Osteoblast (primary cell): ENCODE measurements at places on chromosomes 12 and 14. TPM values are rescaled to one million over a fixed set of nuclear protein-coding genes. Genes with fewer than 3 reads are reported as not detected.

ETV6 gene
- 16.3 and 18.3 TPM in 2 replicates for total RNA-seq

DNA sequence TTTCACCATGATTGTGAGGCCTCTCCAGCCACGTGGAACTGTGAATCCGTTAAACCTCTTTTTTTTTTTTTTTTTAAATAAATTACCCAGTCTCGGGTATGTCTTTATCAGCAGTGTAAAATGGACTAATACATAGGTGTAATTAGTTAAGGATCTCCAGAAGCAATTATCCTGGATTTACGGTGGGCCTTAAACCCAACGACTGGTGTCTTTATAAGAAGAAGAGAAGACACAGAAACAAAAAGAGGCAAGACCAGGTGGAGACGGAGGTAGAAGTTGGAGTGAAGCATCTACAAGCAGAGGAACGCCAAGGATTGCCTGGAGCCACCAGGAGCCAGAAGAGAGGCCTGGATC lies 114.6 kb upstream of the MAP1LC3B2 start:
- DNase-seq = no peak
- H3K27ac ChIP-seq = no peak overlapping the region
- no peaks in the 10 kb centered on the region for H3K4me1 ChIP-seq

NPAS3 gene
- total RNA-seq = 0.59 and 0.72 TPM in 2 replicates

DTX1 gene
- under 0.01 TPM in 2 replicates for total RNA-seq

SLC8A3 gene
- total RNA-seq = under 0.01 TPM in 2 replicates

GRCh38 chr12:21677622-21678277 lies 20.1 kb upstream of the LDHB start:
- H3K27ac ChIP-seq = no peak overlapping the region
- peaks cover 8% of the 10 kb centered on the region for H3K27me3 ChIP-seq
- DNase-seq = peak; percentile 86

DNA sequence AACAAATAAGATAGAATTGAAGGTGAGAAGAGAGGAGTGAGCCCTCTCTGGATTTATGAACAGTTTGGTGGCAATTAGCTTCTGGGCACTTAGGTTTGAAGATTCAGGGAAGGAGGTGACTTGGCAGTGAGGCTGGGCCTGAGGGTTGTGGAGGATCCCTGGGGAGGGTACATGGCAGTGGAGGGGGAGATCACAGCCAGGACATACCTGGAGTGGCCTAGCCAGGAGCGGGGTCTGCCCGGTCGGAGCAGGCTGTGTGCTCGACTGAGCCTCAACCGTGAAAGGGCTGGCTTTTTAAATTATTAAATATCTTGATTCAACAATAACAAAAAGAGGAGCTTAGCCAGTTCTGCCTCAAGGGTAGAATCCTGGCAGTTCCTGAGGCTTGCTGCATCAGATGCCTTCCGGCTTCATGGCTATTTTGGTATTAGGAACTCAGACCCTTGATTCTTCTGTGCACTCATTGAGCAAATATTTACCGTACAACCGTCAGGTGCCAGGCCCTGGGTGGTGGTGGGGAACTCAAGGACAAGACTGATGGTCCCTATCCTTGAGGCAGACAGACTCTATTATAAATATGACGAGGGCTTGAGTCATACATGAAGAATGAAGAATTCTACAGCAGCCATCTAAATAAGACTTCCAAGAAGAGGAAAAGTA lies 73.4 kb downstream of the SPTB start:
- H3K27me3 ChIP-seq = no peaks in the 10 kb centered on the region
- H3K27ac ChIP-seq = peak overlapping the region; percentile 78
- peak; percentile 90 for DNase-seq
- H3K4me1 ChIP-seq = peaks cover 23% of the 10 kb centered on the region
- H3K4me3 ChIP-seq = peak overlapping the region; percentile 9

DNA sequence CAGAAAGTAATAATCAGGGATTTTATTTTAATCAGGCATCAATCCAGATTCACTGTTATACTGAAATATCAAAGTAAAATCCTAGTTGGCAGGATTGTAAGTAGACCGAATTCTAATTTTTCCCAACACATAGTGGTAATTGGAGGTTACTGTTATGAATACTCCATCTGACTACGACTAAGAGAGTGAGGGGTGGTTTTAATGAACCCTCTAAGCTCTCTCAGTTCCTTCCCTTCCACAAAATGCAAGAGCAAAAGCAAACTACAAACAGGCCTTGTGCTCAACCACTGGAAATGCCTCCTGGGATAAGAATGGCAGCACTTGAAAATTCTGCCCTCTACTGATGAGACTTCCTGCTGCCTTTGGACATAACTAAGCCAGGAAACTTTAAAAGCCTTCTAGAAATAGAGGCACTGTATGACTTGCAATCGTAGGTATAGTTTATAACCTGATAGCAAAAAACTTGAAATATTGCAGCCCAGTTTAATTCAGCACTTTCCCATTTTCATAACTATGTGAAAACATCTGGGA lies 184.8 kb downstream of the SLC16A7 start:
- no peaks in the 10 kb centered on the region for H3K4me1 ChIP-seq

DNA sequence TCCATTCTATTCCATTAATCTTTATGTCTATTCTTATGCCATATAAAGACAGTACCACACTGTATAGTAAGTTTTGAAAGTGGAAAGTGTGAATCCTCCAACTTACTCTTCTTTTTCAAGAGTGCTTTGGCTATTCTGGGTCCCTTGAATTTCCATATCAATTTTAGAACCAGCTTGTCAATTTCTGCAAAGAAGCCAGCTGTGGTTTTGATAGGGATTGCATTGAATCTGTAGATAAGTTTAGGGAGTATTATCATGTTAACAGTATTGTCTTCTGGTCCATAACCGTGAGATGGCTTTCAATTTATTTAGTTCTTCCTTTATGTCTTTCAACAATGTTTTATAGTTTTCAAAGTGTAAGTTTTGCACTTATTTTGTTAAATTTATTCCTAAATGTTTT lies 34.2 kb upstream of the GCH1 start:
- no peaks in the 10 kb centered on the region for H3K36me3 ChIP-seq
- DNase-seq = no peak
- no peak overlapping the region for H3K27ac ChIP-seq
- H3K27me3 ChIP-seq = no peaks in the 10 kb centered on the region
- H3K4me1 ChIP-seq = no peaks in the 10 kb centered on the region
- H3K4me3 ChIP-seq = no peak overlapping the region

GRCh38 chr12:131367983-131368667 lies 342.8 kb upstream of the SFSWAP start:
- no peaks in the 10 kb centered on the region for H3K36me3 ChIP-seq
- peak; percentile 62 for DNase-seq
- no peak overlapping the region for H3K27ac ChIP-seq
- H3K4me1 ChIP-seq = no peaks in the 10 kb centered on the region
- H3K4me3 ChIP-seq = no peak overlapping the region

DNA sequence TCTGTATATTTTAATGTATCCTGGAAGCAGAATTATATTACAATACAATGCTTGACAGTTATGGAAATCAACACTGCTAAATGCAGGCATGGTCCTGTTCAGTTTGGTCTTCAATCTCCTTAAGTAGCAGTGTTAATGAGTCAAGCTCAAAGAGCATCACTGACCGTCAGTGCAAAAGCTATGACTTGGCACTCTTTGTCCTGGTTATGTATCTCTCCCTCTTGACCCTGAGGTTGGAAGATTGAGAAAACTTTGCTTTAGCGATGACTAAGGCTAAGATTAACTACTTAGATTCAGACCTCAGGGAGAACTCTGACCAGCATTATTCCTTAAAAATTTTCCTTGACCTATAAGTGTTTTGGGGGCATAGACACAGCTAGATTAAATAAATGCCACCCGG lies 10.9 kb downstream of the CLEC7A start:
- H3K36me3 ChIP-seq = no peaks in the 10 kb centered on the region
- H3K27ac ChIP-seq = no peak overlapping the region
- no peak overlapping the region for H3K4me3 ChIP-seq

TDRD9 gene
- total RNA-seq = 0.29 and 1.1 TPM in 2 replicates

DNA sequence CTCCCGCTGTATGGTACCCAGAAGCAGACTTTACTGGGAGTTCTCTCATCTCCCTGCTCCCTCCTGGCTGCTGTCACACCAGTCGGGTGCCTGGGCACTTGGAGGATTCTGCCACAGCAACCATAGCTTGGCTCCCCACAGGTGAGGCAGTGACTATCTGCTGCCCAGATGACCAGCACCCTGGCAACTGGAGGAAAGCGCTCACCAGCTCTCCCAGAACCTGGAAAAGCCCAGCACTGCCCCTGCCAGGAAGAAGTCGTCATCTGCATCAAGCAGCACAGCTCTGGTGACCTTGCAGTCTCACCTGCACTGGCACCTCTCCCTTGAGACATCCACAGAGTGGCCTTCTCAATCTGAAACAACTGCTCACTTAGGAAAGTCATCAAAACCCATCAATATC lies 31.9 kb upstream of the TC2N start:
- H3K27me3 ChIP-seq = no peaks in the 10 kb centered on the region
- H3K4me1 ChIP-seq = peaks cover 21% of the 10 kb centered on the region
- H3K27ac ChIP-seq = no peak overlapping the region
- H3K4me3 ChIP-seq = no peak overlapping the region

- H3K4me1 ChIP-seq = no peaks in the 10 kb centered on the region
- no peaks in the 10 kb centered on the region for H3K27me3 ChIP-seq
- H3K36me3 ChIP-seq = no peaks in the 10 kb centered on the region
- DNase-seq = no peak
Observed at GRCh38 chr14:47435331-47435965, 240.0 kb downstream of the MDGA2 start.

GRCh38 chr12:67993143-67993542 lies 3.9 kb downstream of the IFNG-AS1 start:
- no peak overlapping the region for H3K27ac ChIP-seq
- no peaks in the 10 kb centered on the region for H3K36me3 ChIP-seq
- H3K27me3 ChIP-seq = peaks cover 6% of the 10 kb centered on the region
- no peak for DNase-seq
- H3K4me3 ChIP-seq = no peak overlapping the region
- no peaks in the 10 kb centered on the region for H3K4me1 ChIP-seq

PRICKLE1 gene
- total RNA-seq = 13.0 and 14.7 TPM in 2 replicates

TEX52 gene
- total RNA-seq = not detected in 2 replicates

GRCh38 chr12:131456301-131457027 lies 254.4 kb upstream of the SFSWAP start:
- no peaks in the 10 kb centered on the region for H3K36me3 ChIP-seq
- H3K27me3 ChIP-seq = no peaks in the 10 kb centered on the region
- H3K4me1 ChIP-seq = no peaks in the 10 kb centered on the region
- H3K4me3 ChIP-seq = no peak overlapping the region
- no peak for DNase-seq

DNA sequence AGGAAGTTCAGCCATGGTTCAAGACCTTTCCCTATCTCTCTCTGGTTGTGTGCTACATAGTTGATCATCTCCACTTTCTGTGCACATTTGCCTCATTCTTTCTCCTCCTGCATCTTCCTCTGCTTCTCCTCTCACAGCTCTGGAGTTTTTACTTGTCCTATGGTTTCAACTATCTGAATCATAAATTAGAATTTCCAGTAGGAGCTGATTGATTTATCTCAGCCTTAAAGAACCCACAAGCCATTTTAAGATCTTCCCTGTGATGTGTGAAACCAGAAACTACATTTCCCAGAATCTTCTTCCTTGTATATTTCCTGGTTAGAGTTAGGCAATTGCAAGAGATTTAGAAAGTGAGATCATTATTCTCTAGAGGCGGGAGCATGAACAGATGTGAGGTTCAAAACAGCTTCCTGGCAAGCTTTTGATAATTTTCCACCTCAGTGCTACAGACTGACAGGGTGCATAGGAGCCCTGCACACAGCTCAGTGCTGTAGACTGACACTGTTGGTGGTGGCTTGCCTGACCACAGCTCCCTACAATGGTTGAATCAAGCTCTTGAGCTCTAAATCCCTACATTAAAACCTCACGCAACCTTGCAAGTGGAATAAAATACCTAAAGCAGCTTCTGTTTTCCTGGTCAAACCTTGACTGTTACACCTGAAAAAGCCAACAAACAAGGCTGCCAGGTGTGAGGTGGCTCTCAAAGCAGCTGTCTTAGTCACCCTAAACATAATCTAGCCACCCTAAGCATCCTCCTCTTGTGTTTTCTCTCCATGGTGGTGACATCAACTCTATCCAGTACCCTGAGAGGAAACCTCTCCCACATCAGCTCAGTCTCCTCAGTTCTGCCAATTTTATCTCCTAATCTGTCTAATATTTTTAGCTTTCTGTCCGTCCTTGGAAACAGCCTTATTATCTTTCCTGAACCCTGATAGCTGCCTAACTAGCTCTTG lies 21.5 kb upstream of the IFNG start:
- peaks cover 13% of the 10 kb centered on the region for H3K27me3 ChIP-seq
- H3K27ac ChIP-seq = no peak overlapping the region
- no peaks in the 10 kb centered on the region for H3K36me3 ChIP-seq
- no peaks in the 10 kb centered on the region for H3K4me1 ChIP-seq

DNA sequence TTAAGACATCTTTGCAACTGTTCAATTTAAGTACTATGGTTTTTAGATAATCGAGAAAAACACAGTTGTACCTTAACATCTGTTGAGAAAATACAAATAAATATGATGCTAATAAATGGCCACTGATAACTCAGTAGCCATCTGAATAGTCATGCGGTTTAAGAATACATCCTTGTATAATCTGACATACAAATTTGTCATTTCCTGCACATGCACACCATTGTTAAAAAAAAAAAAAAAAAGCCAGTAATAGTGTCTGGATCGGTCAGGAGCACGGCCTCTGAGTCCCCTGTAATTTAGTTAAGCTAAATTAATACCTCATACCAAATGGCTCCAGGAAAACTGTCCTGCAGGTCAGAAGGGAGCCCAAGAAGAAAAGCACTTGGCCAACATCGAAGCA lies 16.8 kb downstream of the RFC5 start:
- DNase-seq = no peak
- no peaks in the 10 kb centered on the region for H3K27me3 ChIP-seq
- H3K4me1 ChIP-seq = peaks cover 4% of the 10 kb centered on the region
- H3K36me3 ChIP-seq = peaks cover 92% of the 10 kb centered on the region

- no peaks in the 10 kb centered on the region for H3K27me3 ChIP-seq
- no peak for DNase-seq
- no peak overlapping the region for H3K4me3 ChIP-seq
- no peaks in the 10 kb centered on the region for H3K4me1 ChIP-seq
- H3K27ac ChIP-seq = no peak overlapping the region
Observed at GRCh38 chr12:61037792-61038191, 1222.4 kb upstream of the USP15 start.

GRCh38 chr12:75900226-75900625 lies 131.3 kb downstream of the PHLDA1 start:
- no peak overlapping the region for H3K27ac ChIP-seq
- no peaks in the 10 kb centered on the region for H3K27me3 ChIP-seq
- DNase-seq = no peak
- H3K36me3 ChIP-seq = no peaks in the 10 kb centered on the region

DNA sequence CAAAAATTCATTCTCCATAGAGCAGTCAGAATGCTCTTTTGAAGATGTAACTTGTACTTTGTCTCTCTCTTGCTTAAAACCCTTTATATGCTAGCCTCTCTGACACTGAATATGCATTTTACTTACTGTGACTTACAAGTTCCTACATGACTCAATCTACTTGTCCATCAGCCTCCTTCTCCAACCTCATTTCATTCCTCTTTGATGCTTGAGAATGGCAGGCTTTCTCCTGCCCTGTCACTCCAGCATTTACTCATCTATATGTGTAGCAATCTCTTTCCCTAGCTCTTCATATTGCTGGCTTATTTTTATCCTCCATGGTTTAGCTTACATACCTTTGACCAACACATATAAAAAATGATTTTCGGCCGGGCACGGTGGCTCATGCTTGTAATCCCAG lies 561.9 kb downstream of the CCER1 start:
- H3K4me1 ChIP-seq = no peaks in the 10 kb centered on the region
- no peaks in the 10 kb centered on the region for H3K36me3 ChIP-seq
- no peaks in the 10 kb centered on the region for H3K27me3 ChIP-seq

ZNF385A gene
- 0.72 and 0.88 TPM in 2 replicates for total RNA-seq

ASIC1 gene
- total RNA-seq = 0.72 and 0.88 TPM in 2 replicates
